Small intestine (tissue), 16 donors: ENCODE measurements at places on chromosomes 7 and 10.

DNA sequence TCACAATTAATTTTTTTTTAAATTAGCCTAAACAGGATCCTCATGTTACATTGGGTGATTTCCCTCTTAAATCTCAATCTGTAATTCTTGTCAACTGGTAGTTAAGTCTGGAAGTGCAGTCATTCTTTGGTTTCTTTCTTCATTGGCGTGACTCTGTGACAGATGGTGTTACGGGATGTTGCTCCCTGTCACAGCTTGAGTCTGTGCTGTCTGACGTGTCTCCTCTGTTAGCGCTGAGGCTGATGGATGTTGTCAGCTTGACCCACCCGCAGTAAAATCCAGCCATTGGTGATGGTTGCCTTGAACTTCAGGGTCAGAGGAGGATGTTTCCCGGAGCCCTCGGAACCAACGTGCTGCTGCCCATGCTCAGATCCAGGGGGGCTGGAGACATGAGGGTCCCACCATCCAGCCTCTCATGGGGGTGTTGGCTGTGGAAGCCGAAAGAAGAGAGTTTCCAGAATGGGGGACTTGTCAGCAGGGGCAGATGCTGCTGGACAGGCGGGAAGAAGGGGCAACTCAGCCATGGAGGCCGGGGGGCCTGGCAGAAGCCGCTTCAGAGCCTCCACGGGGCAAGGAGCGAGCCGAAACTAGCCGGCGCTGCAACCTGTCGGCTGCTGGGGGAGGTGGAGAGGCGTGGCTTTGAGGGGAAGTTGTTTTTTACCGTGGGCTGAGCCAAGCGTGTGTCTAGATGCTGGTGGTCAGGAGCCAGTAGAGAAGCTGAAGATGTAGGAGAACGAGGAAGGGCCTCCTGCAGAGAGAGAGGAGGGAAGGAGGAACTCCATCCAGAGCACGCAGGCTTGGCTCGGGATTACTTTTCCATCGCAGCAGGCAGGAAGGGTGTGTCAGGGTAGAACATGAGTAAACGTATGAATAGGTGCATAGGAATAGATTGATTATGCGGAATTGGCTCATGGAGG lies 3.5 kb downstream of the SUN1 start:
- DNase-seq = peak; percentile 21
- H3K27ac ChIP-seq = no peak overlapping the region
- peaks cover 2% of the 10 kb centered on the region for H3K36me3 ChIP-seq
- H3K27me3 ChIP-seq = no peaks in the 10 kb centered on the region
- peaks cover 4% of the 10 kb centered on the region for H3K4me1 ChIP-seq

- H3K27me3 ChIP-seq = no peaks in the 10 kb centered on the region
- H3K4me3 ChIP-seq = no peak overlapping the region
- H3K27ac ChIP-seq = no peak overlapping the region
- peaks cover 8% of the 10 kb centered on the region for H3K4me1 ChIP-seq
- peaks cover 13% of the 10 kb centered on the region for H3K36me3 ChIP-seq
- DNase-seq = no peak
Observed at GRCh38 chr7:105800442-105800841, 76.0 kb downstream of the ATXN7L1 start.

- H3K27me3 ChIP-seq = no peaks in the 10 kb centered on the region
- H3K4me3 ChIP-seq = no peak overlapping the region
- H3K27ac ChIP-seq = no peak overlapping the region
Observed at GRCh38 chr7:44157116-44158080, 16.3 kb upstream of the MYL7 start.

- H3K36me3 ChIP-seq = no peaks in the 10 kb centered on the region
- no peak for DNase-seq
- H3K27ac ChIP-seq = no peak overlapping the region
- H3K4me3 ChIP-seq = no peak overlapping the region
- H3K4me1 ChIP-seq = no peaks in the 10 kb centered on the region
Observed at GRCh38 chr10:25492040-25492439, 317.2 kb downstream of the GPR158 start.

GRCh38 chr10:36109399-36110023 lies 467.4 kb upstream of the FZD8 start:
- H3K4me3 ChIP-seq = no peak overlapping the region
- no peaks in the 10 kb centered on the region for H3K4me1 ChIP-seq
- H3K36me3 ChIP-seq = no peaks in the 10 kb centered on the region
- no peaks in the 10 kb centered on the region for H3K27me3 ChIP-seq

DNA sequence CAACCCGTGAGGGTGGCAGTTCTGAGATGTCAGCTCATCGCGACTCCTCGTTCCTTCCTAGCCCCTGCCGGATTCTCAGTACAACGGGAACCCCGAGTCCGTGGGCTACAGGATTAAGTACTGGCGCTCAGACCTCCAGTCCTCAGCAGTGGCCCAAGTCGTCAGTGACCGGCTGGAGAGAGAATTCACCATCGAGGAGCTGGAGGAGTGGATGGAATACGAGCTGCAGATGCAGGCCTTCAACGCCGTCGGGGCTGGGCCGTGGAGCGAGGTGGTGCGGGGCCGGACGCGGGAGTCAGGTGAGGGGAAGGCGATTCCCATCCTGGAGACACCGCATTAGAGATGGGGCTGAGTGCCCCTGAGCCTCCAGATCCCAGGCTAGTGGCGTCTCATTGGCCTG lies 568.1 kb upstream of the FOXK1 start:
- H3K4me1 ChIP-seq = no peaks in the 10 kb centered on the region
- no peaks in the 10 kb centered on the region for H3K36me3 ChIP-seq
- DNase-seq = no peak
- no peaks in the 10 kb centered on the region for H3K27me3 ChIP-seq

GRCh38 chr10:360653-361052 lies 225.4 kb downstream of the ZMYND11 start:
- no peaks in the 10 kb centered on the region for H3K4me1 ChIP-seq
- no peak overlapping the region for H3K4me3 ChIP-seq

GRCh38 chr7:16586081-16586874 lies 59.3 kb downstream of the ANKMY2 start:
- no peak overlapping the region for H3K4me3 ChIP-seq
- no peak overlapping the region for H3K27ac ChIP-seq
- no peak for DNase-seq
- no peaks in the 10 kb centered on the region for H3K36me3 ChIP-seq

- no peak overlapping the region for H3K4me3 ChIP-seq
- no peaks in the 10 kb centered on the region for H3K36me3 ChIP-seq
Observed at GRCh38 chr10:95820363-95820762, 64.4 kb downstream of the ENTPD1 start.

DNA sequence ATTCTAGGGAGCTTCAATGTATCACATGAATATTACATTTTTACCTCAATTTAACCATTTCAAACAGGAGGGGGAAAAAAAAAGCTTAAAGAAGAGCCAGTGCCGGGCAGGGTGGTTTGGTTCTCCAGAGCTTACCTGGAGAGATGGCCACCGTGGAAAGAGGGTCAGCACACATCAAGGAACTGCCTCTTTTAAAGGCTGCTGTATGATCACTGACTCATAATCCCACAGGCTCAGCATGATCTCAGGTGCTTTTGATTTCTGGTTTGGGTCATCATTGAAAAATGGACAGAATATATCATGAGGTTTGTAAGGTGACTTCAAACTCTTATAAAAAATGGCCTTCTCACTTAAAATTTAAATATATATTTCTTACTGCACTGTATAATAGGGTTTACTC lies 67.5 kb upstream of the MDFIC start:
- no peak overlapping the region for H3K4me3 ChIP-seq
- H3K4me1 ChIP-seq = no peaks in the 10 kb centered on the region
- H3K27ac ChIP-seq = no peak overlapping the region
- no peaks in the 10 kb centered on the region for H3K36me3 ChIP-seq
- H3K27me3 ChIP-seq = no peaks in the 10 kb centered on the region

- no peaks in the 10 kb centered on the region for H3K27me3 ChIP-seq
- H3K27ac ChIP-seq = no peak overlapping the region
- H3K36me3 ChIP-seq = peaks cover 4% of the 10 kb centered on the region
Observed at GRCh38 chr7:157552295-157552993, 215.6 kb downstream of the DNAJB6 start.

DNA sequence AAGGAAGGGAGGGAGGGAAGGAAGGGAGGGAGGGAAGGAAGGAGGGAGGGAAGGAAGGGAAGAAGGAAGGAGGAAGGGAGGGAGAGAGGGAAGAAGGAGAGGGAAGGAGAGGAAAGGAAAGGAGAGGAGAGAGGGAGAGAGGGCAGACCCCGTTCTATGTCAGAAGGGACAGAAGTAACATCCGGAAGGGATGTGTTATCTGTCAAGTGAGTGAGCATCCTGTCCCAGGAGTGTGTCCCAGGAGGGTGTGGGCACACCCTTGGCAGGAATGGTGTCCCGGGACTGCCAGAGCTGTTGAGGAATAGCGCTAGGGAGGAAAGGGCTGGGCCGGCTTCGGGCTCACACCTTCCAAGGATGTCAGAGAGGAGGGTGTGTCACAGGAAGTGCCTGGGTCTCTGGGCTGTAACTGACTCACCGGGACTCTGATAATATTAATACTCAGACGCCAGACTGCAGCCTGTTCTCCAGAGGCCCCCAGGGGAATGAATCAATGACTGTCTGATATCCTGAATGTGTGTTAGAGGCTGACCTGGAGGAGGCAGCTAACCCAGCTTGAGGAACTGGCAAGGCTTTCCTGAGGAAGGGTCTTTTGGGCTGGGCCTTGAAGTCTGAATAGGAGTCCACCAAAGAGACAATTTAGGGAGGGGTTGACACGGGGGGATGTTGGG lies 125.6 kb upstream of the TNRC18 start:
- no peaks in the 10 kb centered on the region for H3K27me3 ChIP-seq
- H3K4me1 ChIP-seq = no peaks in the 10 kb centered on the region
- peak overlapping the region; percentile 84 for H3K27ac ChIP-seq
- H3K4me3 ChIP-seq = no peak overlapping the region
- no peaks in the 10 kb centered on the region for H3K36me3 ChIP-seq

GRCh38 chr10:106525835-106526234 lies 638.7 kb downstream of the SORCS1 start:
- H3K27ac ChIP-seq = no peak overlapping the region
- no peaks in the 10 kb centered on the region for H3K4me1 ChIP-seq
- no peaks in the 10 kb centered on the region for H3K27me3 ChIP-seq
- DNase-seq = no peak

- no peak for DNase-seq
- no peak overlapping the region for H3K27ac ChIP-seq
- H3K27me3 ChIP-seq = no peaks in the 10 kb centered on the region
- no peak overlapping the region for H3K4me3 ChIP-seq
- H3K36me3 ChIP-seq = no peaks in the 10 kb centered on the region
Observed at GRCh38 chr7:19405541-19405940, 260.3 kb upstream of the FERD3L start.

GRCh38 chr7:81514546-81514945 lies 255.3 kb downstream of the HGF start:
- DNase-seq = no peak
- H3K4me3 ChIP-seq = no peak overlapping the region
- H3K4me1 ChIP-seq = no peaks in the 10 kb centered on the region
- no peaks in the 10 kb centered on the region for H3K36me3 ChIP-seq
- no peaks in the 10 kb centered on the region for H3K27me3 ChIP-seq

- DNase-seq = peak; percentile 94
- H3K4me1 ChIP-seq = peaks cover 55% of the 10 kb centered on the region
Observed at GRCh38 chr10:100370714-100371481, 23.9 kb downstream of the SCD start.

- no peaks in the 10 kb centered on the region for H3K27me3 ChIP-seq
- no peaks in the 10 kb centered on the region for H3K4me1 ChIP-seq
- no peak for DNase-seq
Observed at GRCh38 chr7:27351137-27351536, 108.5 kb downstream of the EVX1 start.

DNA sequence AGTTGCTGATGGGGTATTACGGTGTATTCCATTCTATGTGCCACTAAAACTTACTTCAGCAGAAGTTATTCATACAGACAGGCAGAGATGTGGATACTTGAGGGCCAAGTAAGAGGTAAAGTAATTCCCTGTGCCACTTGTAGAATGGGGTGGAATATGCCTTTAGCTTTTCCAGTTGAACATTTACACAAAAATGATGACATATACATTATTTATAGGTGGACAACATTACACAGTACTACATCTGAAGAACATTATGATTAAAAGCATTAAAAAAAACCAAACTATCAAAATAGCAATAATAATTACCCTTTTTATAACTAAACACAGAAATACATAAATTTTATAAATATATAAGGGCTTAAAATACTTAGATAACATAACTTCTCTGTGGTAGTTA lies 3.5 kb upstream of the SEMA3E start:
- H3K4me1 ChIP-seq = no peaks in the 10 kb centered on the region
- peaks cover 10% of the 10 kb centered on the region for H3K27me3 ChIP-seq
- no peaks in the 10 kb centered on the region for H3K36me3 ChIP-seq
- no peak overlapping the region for H3K27ac ChIP-seq
- DNase-seq = no peak
- H3K4me3 ChIP-seq = no peak overlapping the region

- H3K27ac ChIP-seq = no peak overlapping the region
- no peak for DNase-seq
- no peaks in the 10 kb centered on the region for H3K36me3 ChIP-seq
- no peak overlapping the region for H3K4me3 ChIP-seq
Observed at GRCh38 chr7:138004936-138005335, 3.0 kb upstream of the CREB3L2 start.

DNA sequence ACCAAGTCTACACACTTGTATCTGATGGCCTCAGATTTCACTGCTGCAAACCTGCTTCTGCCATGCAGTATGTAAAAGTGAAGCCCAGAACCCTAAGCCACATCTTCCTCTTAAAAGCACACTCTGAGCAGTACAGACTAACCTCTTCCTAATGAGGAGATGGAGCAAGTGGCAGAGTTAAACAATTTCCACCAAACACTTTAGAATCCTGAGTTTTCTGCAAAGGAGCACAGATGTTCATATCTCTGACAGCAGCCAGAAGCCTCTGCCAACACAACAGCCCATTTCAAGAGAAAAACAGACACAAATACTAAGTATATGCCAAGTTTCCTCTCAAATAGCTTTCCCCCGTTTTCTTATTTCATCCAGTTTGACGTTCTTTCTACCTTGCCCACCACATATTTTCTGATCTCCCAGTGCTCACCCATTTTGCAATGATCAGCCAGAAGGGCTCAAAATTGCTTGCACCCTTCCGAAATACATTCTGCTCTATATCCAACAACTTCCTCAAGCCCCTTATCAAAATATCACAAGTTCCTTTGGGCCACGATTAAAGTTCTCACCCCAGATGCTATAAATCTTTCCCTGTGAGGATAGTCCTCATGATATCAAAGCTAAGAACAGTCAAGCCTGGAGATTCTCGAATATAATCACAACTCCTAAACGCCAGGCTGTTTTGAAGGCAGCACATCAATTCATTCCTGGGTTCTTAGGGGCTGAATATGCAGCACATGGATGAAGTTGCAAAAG lies 27.5 kb downstream of the ELMO1 start:
- no peak overlapping the region for H3K27ac ChIP-seq
- no peaks in the 10 kb centered on the region for H3K4me1 ChIP-seq
- no peaks in the 10 kb centered on the region for H3K27me3 ChIP-seq
- H3K36me3 ChIP-seq = no peaks in the 10 kb centered on the region
- no peak overlapping the region for H3K4me3 ChIP-seq
- no peak for DNase-seq

DNA sequence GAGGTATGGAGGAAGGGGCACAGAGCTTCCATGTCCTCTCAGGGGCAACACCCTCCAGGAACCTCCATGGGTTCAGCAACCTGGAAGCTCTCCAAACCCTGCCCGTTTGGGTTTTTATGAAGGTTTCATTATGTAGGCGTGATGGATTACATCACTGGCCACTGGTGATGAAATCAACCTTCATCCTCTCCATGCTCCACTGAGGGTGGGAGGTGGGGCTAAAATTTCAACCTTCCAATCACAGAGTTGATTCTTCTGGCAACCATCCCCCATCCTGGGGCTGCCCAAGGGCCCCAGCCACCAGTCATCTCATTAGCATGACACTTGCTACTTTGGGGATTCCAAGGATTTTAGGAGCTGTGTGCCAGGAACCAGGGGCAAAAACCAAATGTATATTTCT lies 90.1 kb downstream of the TEX36 start:
- H3K27me3 ChIP-seq = no peaks in the 10 kb centered on the region
- no peak overlapping the region for H3K4me3 ChIP-seq
- DNase-seq = no peak
- H3K36me3 ChIP-seq = no peaks in the 10 kb centered on the region

- peaks cover 3% of the 10 kb centered on the region for H3K4me1 ChIP-seq
- H3K27me3 ChIP-seq = no peaks in the 10 kb centered on the region
Observed at GRCh38 chr7:1562597-1563051, 6.6 kb upstream of the TMEM184A start.
